WTC11 (cell line): ENCODE measurements at places on chromosomes 2 and 18. TPM values are rescaled to one million over a fixed set of nuclear protein-coding genes. Genes with fewer than 3 reads are reported as not detected.

DNA sequence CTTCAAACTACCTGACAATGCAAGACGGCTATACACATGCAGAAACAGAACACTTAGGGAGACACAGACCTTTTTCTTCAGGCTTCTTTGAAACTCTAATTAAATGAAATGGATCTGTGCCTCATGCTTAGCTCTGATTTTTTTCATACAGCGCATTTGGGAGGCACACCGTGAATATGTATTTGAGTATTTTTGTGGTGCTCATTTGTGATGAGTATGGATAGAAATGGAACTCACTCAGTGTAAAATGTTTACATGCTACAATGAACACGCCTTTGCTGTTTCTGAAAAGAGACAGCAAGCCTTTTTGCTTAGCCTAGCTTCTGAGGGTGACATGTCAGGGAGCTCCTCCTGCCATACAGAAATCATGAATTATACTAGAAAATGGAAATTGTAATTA lies 113.3 kb downstream of the FSHR start:
- H3K4me1 ChIP-seq: peaks cover 19% of the 10 kb centered on the region
- no peak for DNase-seq
- H3K27me3 ChIP-seq: no peaks in the 10 kb centered on the region
- no peaks in the 10 kb centered on the region for H3K36me3 ChIP-seq
- no peak overlapping the region for H3K4me3 ChIP-seq
- H3K27ac ChIP-seq: no peak overlapping the region

DNA sequence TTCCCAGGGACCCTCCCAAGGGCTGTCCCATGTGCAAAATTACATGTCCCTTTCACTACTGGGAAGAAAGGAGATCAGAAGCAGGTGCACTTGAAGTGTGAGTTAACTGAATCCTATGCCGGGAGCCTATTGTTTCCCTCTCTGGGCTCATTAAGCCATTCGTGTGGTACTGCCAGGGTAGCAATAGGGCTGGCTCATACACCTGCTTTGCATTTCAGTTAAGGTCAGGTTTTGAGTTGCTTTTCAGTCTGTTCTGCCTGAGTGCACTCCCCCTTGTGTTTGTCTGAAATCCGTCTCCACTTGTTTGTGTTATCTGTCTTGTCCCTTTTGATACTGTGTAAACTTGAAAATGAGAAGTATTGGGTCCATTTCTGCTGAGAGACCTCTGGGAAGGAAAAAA lies 1232.6 kb upstream of the NRXN1 start:
- H3K4me1 ChIP-seq: peaks cover 21% of the 10 kb centered on the region
- H3K36me3 ChIP-seq: no peaks in the 10 kb centered on the region

GRCh38 chr2:28444956-28445355 lies 50.9 kb upstream of the PLB1 start:
- H3K27ac ChIP-seq: no peak overlapping the region
- peaks cover 4% of the 10 kb centered on the region; the same call in 1 of the 2 replicates for H3K27me3 ChIP-seq
- H3K36me3 ChIP-seq: no peaks in the 10 kb centered on the region
- 0 out of 2 replicates have a peak, but pooled peaks cover 3% of the 10 kb centered on the region for H3K4me1 ChIP-seq

Gene CYP26B1
- total RNA-seq: 0.30 to 0.50 TPM (median 0.42 TPM) in 3 replicates

- no peak for DNase-seq
- H3K27ac ChIP-seq: no peak overlapping the region
- H3K36me3 ChIP-seq: no peaks in the 10 kb centered on the region
These were observed 46.0 kb downstream of the TNS1 start for GRCh38 chr2:217956586-217957457.

DNA sequence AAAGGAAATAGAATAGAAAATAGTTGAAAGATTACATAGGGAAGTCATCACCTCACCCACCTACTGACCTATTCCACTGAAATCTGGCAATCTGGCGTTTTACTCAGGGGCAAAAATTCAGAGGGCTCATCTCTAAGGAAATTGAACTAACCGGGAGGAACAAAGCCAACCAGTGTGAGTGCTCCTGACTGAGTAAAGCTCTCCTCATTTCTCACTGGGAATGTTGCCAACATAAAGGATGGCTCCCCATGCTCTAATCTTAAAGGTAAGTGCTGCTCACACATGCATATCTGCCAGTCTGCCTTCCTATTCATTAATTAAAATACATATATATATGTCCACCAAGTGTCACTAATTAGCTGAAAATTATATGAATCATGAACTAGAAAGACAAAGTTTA lies 13.5 kb upstream of the DOK6 start:
- no peak for DNase-seq
- peaks cover 12% of the 10 kb centered on the region for H3K4me1 ChIP-seq
- H3K4me3 ChIP-seq: no peak overlapping the region
- no peaks in the 10 kb centered on the region for H3K36me3 ChIP-seq
- no peaks in the 10 kb centered on the region; the same call in 1 of the 2 replicates for H3K27me3 ChIP-seq

DNA sequence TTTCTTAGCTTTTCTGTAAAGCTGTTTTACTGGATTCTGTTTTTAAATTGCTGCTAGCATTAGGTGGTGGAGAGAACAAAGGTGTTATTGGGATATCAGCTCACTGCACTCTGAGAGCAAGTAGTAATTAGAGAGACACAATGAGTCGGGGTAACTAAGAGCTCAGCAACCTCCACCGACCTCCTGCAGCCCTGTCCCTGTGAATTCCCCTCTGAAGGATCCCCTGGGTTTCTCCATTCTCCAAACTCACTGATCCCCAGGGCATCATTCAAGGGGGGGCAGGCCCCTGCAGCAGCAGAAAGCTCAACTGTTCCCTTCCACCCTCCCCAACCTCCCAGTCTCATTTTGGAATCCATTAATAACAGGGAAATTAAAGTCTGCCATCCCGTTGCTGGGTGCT lies 73.0 kb downstream of the MTCL1 start:
- H3K27me3 ChIP-seq: no peaks in the 10 kb centered on the region
- H3K4me3 ChIP-seq: no peak overlapping the region
- peaks cover 13% of the 10 kb centered on the region for H3K36me3 ChIP-seq
